ENCODE measurements at places on chromosomes 1 and 21.

GRCh38 chr21:15291621-15292266, 226.9 kb upstream of the NRIP1 start:
- peak; percentile 52 for DNase-seq

DNA sequence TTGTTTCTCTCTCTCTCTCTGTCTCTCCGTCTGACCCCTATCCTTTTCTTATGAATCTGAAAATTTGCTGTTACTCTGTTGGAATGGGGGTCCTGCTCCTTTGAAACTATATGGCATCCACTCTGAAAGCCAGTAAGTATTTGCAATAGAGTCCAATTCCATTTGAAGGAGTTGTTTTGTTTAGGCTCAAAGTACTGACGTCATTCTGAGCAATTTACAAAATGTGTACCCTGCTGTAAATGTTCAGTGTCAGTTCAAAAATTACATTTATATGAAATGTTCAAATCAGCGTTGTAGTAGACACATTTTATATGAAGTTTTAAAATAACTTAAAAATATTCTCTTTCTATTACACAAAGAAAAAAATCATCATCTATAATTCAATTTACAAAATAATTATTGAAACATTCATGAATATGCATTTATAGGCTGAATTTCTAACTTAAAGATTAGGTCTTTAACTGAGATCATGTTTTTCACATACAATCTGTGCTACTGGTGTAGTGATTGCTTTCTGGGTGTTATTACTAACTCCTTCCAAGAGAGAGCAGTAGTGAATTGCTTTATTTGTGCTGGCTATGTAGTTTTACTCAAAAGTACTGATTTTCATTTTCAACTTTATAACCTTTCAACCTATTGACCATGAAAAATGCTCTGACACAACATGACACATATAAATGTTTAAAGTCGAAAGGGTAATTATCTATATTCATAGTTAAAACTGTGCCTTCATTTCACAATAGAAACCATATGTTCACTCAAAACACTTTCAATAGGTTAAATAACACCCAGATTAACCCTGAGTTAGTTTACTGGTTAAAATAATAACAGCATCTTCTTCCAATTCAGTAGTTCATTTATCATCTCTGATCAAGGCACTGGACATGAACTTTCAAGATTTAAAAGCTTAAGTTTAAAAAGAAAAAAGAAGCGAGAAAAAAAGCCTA, 253.1 kb upstream of the ADGRL4 start:
- no peak for DNase-seq

- peak; percentile 46 for DNase-seq
These were observed 132.3 kb upstream of the WNT4 start for GRCh38 chr1:22275167-22275566.

DNA sequence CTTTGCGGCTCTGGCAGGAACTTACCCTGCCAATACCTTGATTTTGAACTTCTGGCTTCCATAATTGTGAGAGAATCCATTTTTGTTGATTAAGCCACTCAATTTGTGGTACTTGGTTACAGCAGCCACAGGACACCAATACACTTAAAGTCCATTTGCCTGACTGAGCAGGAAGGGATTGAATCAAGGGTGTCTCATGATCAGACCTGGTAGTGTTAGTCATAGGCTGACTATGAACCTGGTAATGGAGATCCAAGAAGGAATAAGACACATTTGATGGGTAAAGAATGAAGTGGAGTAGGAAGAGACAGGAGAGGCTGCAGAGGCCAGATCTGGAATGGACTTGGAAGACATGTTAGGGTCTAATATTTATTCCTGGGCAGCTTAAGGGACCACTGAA, 31.2 kb upstream of the MAP1LC3C start:
- DNase-seq: no peak

GRCh38 chr1:168146626-168147025, 9.9 kb upstream of the GPR161 start:
- DNase-seq: peak; percentile 95

GRCh38 chr1:211497489-211498045, 5.6 kb upstream of the RD3 start:
- DNase-seq: no peak

DNA sequence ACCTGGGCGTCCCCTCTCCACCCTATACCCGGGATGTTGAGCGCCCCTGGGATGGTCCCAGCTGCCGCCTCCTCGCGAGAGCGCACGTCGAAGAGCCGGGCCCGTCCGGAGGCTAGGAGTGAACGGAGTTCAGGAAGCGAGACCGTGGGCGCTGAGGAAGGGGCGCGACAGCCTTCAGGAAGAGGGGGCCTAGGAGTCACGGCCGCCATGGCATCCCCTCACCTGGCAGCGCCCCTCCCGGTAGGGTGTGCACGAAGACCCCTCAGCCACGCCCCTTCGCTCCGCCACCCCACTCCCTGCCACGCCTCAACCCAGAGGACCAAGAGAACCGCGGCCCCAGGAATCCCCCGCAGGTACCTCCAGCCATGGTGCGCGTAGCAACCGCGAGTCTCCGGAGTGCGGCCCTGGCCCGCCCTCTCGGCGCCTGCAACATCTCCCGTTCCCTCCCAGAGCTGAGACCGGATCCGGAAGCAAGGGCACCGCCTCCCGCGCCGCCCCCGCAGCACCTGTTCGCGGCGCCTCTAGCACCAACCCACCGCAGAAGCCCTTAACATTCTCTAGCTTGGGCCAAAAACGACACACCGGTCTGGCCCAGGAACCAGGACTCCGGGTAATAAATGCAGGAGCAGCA, at the start of gene TSTD1:
TSTD1 (minus strand) TSS at position 442 of the 631 bp plus-strand sequence; CDS start at position 367, 75 bp downstream.
- DNase-seq: peak; percentile 80

DNA sequence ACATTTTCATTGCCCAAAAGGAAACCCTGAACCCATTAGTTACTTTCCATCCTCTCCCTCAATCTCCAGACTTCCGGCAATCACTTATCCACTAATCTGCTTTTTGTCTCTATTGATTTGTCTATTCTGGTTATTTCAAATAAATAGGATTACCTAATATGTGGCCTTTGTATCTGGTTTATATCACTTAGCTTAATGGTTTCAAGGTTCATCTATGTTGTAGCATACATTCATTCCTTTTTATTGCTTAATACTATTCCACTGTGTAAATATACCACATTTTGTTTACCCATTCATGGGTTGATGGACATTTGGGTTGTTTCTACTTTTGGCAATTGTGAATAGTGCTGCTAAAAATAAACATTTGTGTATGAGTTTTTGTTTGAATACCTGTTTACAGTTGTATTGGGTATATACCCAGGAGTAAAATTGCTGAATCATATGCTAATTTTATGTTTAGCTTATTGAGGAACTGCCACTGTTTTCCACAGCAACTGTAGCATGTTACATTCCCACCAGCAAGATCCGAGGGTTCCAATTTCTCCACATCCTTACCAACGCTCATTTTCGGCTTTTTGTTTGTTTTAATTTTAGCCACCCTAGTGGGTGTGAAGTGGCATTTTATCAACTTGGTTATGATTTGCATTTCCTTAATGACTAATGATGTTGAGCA, 2.5 kb upstream of the SLC25A44 start:
- no peak for DNase-seq

DNA sequence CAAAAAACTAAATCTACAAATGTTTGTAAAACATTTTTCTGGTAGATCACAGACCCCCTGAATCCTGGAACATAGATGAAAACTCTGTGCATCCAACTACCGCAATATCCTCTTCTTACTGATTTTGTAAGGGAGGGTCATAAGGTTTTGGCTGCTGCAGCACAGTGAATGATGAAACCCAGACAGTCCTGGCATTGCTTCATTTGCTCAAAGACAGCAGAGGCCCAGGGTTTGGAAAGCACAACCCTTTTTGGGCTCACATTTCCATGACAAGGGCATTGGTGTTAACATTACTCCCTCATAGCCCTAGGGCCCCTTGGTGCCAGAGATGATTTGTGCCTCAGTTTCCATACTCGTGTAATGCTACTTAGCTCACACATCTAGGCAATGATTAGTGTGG, 51.2 kb downstream of the PLXNA2 start:
- DNase-seq: no peak

DNA sequence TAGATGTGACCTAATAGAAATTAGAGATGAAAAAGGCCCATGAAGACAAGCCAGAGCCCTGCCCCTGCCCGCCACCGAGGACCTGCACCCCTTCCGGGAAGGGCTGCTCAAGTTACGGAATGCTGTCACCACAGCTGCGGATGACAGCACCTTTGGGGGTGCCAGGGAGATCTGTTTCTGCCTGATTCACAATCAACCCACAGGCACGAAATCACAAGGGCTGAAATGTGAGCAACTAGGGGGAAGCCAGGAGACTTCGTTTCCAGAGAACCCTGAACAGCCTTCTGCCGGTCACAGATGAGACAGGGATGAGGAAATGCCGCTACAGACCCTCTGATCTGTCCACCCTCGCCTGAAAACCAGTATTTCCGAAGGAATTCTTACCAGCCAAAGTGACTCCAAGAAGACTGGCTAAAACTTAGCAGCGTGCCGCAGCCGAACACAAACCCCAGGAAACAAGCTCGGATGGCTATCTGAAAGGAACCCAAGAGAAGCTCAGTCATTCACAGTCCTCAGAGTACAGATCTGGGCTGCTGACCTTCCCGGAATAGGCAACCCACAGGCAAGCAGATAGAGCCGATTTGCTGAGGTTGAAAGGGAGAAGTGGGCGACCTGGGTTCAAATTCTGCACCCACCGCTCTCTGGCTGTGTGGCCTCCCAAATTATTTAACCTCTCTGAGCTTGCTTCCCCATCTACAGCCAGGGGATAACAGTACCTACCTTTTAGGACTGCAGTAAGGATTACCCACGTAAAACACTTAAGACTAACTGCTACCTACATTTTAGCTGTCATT, 1.1 kb downstream of the ICMT start:
- DNase-seq: no peak

GRCh38 chr1:2330519-2331199, 60.7 kb downstream of the MORN1 start:
- no peak for DNase-seq

All from Caco-2 (cell line).